ENCODE measurements at places on chromosomes 1 and 21. TPM values are rescaled to one million over a fixed set of nuclear protein-coding genes. Genes with fewer than 3 reads are reported as not detected.

The PRDM16 gene
- total RNA-seq, result 0.57 TPM

The KRTAP10-7 gene
- not detected for total RNA-seq

The TCEA3 gene
- 0.99 TPM for total RNA-seq

The HHAT gene
- 2.7 TPM for total RNA-seq

The CSMD2 gene
- total RNA-seq, result 3.4 TPM

The SELENBP1 gene
- not detected for total RNA-seq

The REN gene
- total RNA-seq, result not detected

The NPPA gene
- not detected for total RNA-seq

The RYR2 gene
- total RNA-seq, result 2.8 TPM

The LCE1E gene
- not detected for total RNA-seq

The CYP4X1 gene
- total RNA-seq, result not detected

The DMBX1 gene
- total RNA-seq, result 1.4 TPM

The ATXN7L2 gene
- 11.0 TPM for total RNA-seq

The EPHA2 gene
- total RNA-seq, result 91.6 TPM

DNA sequence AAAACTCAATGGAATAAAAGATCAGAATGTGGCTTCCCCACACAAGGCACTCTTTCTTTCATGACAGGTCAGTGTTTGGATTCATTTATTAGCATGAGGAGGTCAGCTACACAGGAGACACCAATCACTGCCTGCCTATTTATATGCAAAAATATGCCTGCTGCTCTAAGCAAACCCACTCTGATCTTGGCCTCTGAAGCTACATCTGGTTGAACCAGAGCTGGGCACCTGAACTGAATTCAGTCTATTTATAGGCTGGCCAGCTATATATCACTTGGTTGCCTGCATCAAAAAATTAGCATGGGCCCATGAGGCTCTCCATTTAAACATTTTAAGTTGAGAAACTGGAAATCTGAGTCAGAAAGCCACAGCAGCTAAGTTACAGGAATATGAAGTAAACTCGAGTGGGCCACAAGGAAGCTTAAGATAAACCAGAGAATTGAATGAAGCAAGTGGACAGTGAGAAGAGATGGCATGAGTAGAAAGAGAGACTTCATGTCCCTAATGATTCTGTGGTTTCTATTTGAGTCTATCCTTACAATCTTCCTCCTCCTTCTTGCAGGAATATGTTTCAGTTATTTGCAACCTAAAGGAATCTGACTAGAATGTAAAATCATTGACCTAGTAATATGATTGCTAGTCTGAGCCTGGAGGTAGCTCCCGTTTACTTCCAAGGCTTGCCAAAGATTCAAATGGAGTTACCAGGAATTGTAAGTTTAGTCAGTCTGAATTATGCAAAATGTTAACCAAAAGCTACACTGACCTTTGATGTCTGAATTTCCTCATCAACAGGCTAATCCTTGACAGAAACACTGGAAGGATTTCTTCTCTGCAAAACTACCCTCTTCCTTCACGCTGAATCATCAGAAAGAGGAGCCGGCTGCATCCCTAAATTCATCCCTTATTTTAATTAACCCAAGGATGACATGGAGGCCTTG, 17.7 kb downstream of the DDAH1 start:
- no peaks in the 10 kb centered on the region for H3K4me1 ChIP-seq
- no peaks in the 10 kb centered on the region for H3K36me3 ChIP-seq
- H3K4me3 ChIP-seq, result no peak overlapping the region
- no peaks in the 10 kb centered on the region for H3K27me3 ChIP-seq

GRCh38 chr1:202888221-202888530, 773 bp downstream of the RABIF start:
- no peaks in the 10 kb centered on the region for H3K27me3 ChIP-seq
- no peaks in the 10 kb centered on the region for H3K4me1 ChIP-seq
- peak overlapping the region; percentile 73 for H3K4me3 ChIP-seq

- no peak for DNase-seq
- H3K4me3 ChIP-seq, result no peak overlapping the region
- no peaks in the 10 kb centered on the region for H3K36me3 ChIP-seq
- no peaks in the 10 kb centered on the region for H3K27me3 ChIP-seq
- H3K4me1 ChIP-seq, result peaks cover 25% of the 10 kb centered on the region
- no peak overlapping the region for H3K27ac ChIP-seq
Observed at GRCh38 chr1:160664573-160665051, 17.8 kb upstream of the SLAMF1 start.

DNA sequence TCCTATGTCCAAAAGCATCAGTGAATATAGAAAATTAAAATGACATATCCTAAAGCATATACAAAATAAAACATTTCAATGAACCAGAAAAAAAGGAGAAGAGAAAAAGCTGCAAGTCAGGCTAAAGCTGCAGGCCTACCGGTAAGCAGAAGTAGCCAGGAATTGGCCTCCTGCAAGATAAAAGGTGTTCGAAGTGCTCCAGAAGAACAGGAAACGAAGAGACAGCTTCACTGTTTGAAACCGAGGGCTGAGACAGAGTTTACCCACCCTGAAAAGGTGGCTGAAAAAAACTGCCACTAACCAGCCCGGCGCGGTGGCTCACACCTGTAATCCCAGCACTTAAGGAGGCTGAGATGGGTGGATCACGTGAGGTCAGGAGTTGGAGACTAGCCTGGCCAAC, 37.4 kb downstream of the NSL1 start:
- no peaks in the 10 kb centered on the region for H3K27me3 ChIP-seq
- H3K4me1 ChIP-seq, result peaks cover 14% of the 10 kb centered on the region
- no peak overlapping the region for H3K27ac ChIP-seq
- DNase-seq, result no peak
- H3K4me3 ChIP-seq, result no peak overlapping the region
- no peaks in the 10 kb centered on the region for H3K36me3 ChIP-seq

GRCh38 chr1:234555390-234556024, 54.5 kb downstream of the IRF2BP2 start:
- H3K4me3 ChIP-seq, result no peak overlapping the region
- no peak for DNase-seq
- H3K27ac ChIP-seq, result no peak overlapping the region
- H3K36me3 ChIP-seq, result no peaks in the 10 kb centered on the region

DNA sequence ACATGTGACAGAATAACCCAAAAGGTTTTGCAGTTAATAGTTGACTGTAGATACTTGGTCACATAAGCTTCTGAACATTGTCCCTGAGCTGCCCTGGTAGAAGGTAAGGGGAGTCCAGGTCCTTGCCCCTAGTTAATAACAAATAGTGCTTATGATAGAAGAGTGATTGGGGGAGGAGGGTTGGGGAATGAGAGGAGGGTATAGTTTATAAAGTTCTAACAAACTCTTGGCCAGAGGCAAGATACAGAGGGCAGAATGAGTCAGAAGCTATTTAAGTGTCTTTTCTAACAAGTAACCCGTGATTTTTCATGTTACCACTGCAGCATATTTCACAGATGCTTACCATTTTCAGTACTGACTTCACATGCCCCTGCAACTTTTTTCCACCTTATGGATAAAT, 26.7 kb upstream of the MYOCOS start:
- no peaks in the 10 kb centered on the region for H3K27me3 ChIP-seq
- H3K4me3 ChIP-seq, result no peak overlapping the region
- H3K36me3 ChIP-seq, result peaks cover 26% of the 10 kb centered on the region
- peaks cover 6% of the 10 kb centered on the region for H3K4me1 ChIP-seq

- H3K4me3 ChIP-seq, result no peak overlapping the region
- H3K4me1 ChIP-seq, result no peaks in the 10 kb centered on the region
- no peaks in the 10 kb centered on the region for H3K36me3 ChIP-seq
- H3K27ac ChIP-seq, result no peak overlapping the region
- no peak for DNase-seq
Observed at GRCh38 chr1:96478228-96478627, 243.4 kb upstream of the PTBP2 start.

DNA sequence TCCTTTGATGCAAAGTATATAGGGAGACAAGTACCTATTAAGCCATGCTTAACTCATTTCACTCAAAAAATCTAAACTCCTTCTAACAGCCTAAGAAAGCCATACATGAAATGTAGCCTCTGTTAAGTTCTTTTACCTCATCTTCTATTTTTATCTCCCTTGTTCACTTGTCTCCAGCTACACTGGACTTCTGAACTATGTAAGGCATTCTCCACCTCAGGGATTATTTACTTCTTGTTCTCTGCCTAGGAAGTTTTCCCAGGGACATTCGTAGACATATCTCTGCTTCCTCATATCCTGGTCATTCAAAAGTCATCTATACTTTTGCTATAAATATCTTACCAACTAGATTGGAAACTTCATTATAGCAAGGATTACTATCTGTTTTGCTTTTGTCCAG, 96.9 kb downstream of the COP1 start:
- no peaks in the 10 kb centered on the region for H3K36me3 ChIP-seq
- H3K27me3 ChIP-seq, result no peaks in the 10 kb centered on the region
- no peak for DNase-seq
- H3K27ac ChIP-seq, result no peak overlapping the region

- no peak overlapping the region for H3K4me3 ChIP-seq
- DNase-seq, result no peak
- no peak overlapping the region for H3K27ac ChIP-seq
- no peaks in the 10 kb centered on the region for H3K4me1 ChIP-seq
- H3K27me3 ChIP-seq, result no peaks in the 10 kb centered on the region
Observed at GRCh38 chr1:79648126-79648525, 641.6 kb upstream of the ADGRL4 start.

GRCh38 chr1:172588296-172589291, 55.6 kb downstream of the SUCO start:
- peaks cover 10% of the 10 kb centered on the region for H3K4me1 ChIP-seq
- H3K4me3 ChIP-seq, result no peak overlapping the region
- DNase-seq, result peak; percentile 5
- H3K27ac ChIP-seq, result no peak overlapping the region
- no peaks in the 10 kb centered on the region for H3K27me3 ChIP-seq

DNA sequence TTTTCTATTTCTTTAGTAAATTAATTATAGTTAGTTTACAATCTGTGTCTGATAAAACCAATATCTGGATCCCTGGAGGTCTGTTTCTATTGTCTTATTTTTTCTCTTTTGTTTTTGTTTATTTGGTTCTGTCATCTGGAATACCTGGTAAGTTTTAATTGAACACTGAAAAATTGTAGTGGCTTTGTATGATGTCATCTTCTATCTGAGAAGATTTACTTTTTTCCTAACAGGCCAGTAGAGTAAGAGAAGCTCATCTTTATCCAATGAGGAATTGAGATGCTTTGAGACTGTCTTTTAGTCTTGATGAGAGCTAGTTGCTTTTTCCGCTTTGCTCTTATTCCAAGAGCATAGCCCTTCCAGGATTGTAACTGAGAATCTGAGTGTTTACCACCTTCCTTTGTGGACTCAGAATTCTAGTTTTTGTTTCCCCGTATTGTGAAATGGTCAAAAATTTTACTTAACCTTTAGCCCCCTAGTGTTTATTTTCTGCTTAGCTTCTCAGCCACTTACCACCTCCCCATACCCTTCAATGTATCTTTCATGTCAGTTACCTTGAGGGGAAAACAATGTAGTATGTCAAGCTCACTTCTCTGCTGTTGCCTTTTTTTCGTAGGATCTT, 25.0 kb downstream of the PTGFRN start:
- H3K27ac ChIP-seq, result no peak overlapping the region
- no peaks in the 10 kb centered on the region for H3K4me1 ChIP-seq
- no peak overlapping the region for H3K4me3 ChIP-seq
- no peaks in the 10 kb centered on the region for H3K36me3 ChIP-seq

- H3K4me1 ChIP-seq, result no peaks in the 10 kb centered on the region
- H3K4me3 ChIP-seq, result no peak overlapping the region
- H3K27ac ChIP-seq, result no peak overlapping the region
Observed at GRCh38 chr1:236151739-236152424, 9.5 kb downstream of the GPR137B start.

- H3K36me3 ChIP-seq, result no peaks in the 10 kb centered on the region
- DNase-seq, result no peak
- no peaks in the 10 kb centered on the region for H3K4me1 ChIP-seq
- H3K27ac ChIP-seq, result no peak overlapping the region
- no peaks in the 10 kb centered on the region for H3K27me3 ChIP-seq
Observed at GRCh38 chr1:165173818-165174217, 182.7 kb downstream of the LMX1A start.

DNA sequence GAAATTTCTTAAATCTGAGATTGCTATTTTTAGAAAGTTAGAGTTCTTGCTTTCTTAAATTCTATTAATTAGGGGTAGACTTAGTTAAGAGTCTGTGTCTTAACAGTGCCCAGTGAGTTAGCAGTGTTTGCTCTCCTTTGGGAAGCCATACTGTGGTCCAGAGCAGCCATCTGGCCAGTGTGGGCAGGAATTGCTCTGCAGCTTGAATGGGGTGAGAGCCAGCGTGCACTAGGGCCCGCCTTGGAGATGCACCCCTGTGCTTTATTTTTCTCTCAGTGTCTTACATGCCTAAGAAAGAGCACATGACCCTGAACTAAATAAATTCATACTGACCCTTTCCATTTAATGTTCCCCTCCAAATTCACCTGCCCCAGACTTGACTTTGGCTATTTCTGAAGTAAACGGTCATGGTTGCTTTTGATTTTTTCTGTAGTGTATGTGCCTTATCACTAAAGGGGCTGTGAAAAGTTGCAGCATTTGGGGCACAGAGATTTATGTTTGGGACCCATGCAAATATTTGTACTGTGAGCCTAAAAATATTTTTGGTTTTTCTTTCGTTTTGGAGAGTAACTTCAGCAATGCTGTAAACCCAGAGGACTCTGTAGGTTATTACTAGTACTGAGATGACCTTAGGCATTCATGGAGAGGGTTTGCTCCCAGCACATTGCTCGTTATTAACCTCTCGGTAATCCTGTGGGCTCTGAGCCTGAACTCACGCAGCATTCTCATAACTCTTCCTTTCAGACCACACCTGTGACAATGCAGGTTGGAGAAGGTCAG, 21.3 kb upstream of the KCNQ4 start:
- DNase-seq, result no peak
- no peak overlapping the region for H3K27ac ChIP-seq
- H3K4me1 ChIP-seq, result peaks cover 15% of the 10 kb centered on the region
- H3K27me3 ChIP-seq, result no peaks in the 10 kb centered on the region

GRCh38 chr1:40379785-40380452, 6.4 kb downstream of the SMAP2 start:
- no peaks in the 10 kb centered on the region for H3K36me3 ChIP-seq
- no peaks in the 10 kb centered on the region for H3K27me3 ChIP-seq
- DNase-seq, result peak; percentile 84
- peak overlapping the region; percentile 93 for H3K27ac ChIP-seq

DNA sequence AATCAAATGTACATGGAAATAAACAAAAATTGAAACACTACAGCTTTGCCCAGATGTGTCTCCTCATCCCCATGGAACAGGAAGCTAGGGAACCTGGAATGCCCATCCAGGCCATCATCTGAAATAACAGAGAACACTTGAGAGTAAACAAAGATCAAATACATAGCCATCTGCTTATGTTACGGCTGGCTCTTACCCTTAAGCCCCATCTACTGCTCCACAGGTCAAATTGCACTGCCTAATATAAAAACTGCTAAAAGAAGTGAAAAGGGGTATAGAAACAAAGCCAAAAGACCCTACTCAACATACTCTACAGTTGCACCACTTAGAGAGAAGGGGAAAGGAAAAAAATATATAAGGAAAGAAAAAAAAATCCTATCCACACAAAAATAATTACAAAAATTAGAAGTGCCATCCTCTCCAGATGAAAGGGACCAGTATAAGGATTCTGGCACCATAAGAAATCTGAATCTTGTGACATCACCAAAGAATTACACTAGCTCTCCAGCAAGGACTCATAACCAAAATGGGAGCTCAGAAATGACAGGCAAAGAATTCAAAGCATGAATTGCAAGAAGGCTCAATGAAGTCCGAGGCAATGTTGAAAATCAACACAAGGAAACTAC, 26.9 kb downstream of the OR6Y1 start:
- no peaks in the 10 kb centered on the region for H3K36me3 ChIP-seq
- no peak for DNase-seq
- peaks cover 29% of the 10 kb centered on the region for H3K27me3 ChIP-seq
- no peaks in the 10 kb centered on the region for H3K4me1 ChIP-seq
- H3K4me3 ChIP-seq, result no peak overlapping the region
- H3K27ac ChIP-seq, result no peak overlapping the region

Measured in A673 (cell line).